ENCODE measurements at places on chromosomes 5 and 9.
A peak's percentile ranks its signal among the peaks of the same experiment; 100 is the strongest.

DNA sequence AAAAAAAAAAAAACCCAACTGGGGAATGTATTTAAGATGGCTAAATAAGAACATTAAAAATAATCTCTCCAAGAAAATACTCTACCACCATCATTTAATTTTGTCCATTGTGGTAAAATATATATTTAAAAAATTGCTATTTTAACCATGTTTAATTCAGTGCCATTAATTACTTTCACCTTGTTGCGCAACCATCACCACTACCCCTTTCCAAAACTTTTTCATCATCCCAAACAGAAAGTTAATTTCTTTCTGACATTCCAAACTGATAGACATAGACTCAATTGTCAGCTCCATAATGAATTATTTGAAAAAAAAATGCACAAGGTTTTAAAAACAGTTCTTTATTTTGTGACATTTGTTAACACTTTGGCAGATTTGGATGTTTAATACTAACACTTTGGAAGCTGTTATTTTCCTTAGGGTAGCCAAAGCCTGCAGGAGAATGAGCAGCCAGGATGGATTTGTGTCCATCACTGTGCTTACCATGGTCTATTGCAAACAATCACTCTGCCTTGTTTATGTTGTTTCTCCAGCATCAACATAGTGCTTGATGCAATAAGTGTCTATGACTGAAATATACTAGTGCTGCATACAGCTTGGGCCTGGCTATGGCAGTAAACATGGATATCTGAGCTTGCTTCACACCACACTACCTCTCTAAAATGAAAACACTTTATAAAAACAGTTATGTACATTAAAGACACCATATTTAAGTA lies 62.7 kb downstream of the HAPLN1 start:
- DNase-seq, result no peak

DNA sequence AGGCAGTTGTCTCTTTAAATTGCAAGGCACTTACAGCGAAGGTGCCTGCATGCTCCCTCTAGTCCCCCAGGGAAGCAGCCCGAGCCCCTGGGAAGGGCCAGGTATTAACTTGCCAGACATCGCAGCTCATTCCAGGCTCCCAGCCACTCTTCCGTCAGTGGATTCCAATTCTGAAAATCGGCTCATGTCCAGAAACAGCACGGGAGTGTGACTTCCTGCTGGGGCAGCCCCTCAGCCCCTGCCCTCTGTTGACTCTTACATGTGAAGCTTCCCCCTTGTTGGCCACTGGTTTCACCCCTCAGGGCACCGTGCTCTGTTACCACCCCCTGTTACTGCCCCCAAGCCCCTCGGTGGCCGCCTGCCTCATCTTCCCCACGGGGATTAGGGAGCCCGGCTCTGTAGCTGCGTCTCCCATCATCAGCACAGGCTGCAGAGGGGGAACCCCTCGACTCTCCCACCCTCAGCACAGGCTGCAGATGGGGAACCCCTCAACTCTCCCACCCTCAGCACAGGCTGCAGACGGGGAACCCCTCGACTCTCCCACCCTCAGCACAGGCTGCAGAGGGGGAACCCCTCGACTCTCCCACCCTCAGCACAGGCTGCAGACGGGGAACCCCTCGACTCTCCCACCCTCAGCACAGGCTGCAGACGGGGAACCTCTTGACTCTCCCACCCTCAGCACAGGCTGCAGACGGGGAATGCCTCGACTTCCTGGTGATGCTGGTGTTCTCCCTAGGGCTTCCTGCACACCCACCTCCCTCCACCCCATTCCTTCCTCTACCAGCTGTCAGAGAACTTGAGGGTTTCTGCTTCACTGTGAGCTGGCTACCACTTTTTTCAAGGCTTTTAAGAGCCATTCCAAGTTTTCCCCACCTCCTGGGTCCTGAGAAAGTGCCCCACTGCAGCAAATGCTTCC lies 11.1 kb upstream of the CACNA1B start:
- no peak for DNase-seq

DNA sequence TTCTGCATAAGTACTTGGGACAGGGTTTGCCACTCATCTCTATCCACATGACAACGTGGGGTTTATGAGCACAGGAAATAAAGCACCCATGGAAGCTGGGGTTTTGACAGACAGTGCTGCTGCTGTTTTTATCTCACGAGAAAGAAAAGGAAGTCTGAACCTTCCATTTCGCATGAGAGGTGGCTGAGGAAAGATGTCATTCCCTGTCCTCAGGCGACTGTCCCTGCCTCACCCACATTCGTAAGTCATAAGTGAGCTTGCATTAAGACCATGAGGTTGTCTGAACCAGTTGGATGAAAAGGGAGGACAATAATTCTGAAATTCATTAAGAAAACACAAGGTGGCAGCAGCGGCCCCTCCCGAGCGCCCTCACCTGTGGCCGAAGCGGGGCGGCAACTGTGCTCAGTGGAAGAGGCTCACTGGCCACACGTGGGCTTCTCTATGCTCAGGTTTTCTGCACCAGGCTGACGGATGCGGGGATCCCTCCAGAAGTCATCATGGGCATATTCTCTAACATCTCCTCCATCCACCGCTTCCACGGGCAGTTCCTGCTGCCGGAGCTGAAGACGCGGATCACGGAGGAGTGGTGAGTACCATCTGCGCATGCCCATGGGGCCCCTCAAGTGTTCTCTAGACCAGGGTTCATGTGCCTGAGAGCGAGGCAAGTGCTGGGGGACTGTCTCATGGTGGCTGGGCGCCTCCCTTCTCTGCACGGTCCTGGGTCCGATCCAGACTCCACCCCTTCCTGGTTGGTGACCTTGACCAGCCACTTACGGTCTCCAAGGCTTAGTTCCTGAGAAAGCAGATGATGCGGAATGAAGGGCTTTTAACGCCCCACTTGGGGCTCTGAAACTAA lies 54.7 kb upstream of the SUSD3 start:
- peak; percentile 20 for DNase-seq

DNA sequence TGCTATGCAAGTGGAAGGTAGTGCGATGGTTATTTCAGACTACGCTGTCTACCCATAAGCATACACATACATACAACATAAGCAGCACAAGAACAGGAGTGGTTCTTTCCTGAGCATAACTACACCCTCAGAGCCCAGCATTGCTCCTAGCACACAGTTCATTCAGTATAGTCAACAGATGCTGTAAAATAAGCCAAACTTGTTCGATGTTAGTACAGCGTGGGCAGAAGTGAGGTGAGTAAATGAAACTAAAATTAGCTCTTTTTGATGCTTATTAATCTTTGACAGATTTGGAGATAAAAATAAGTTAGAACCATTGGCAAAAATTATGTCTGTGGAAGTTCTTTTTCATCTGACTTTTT lies 47.8 kb downstream of the S1PR3 start:
- DNase-seq, result no peak

DNA sequence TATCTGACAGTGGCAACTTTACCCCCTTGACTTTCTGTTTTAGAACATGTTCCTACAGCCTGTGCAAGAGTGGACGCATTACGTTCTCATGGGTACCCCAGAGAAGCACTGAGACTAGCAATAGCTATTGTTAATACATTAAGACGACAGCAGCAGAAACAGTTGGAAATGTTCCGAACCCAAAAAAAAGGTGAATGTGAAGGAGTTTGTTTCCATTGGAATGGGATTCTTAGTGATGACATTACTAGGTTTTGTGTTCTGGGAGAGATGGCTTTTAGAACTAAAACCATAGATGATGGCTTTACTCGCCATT lies 194.1 kb downstream of the ZSWIM6 start:
- no peak for DNase-seq

- DNase-seq, result no peak
Observed at GRCh38 chr5:136190091-136190720, 2.8 kb downstream of the SMIM32 start.

- no peak for DNase-seq
Observed at GRCh38 chr9:76223749-76224340, 170.4 kb downstream of the RFK start.

DNA sequence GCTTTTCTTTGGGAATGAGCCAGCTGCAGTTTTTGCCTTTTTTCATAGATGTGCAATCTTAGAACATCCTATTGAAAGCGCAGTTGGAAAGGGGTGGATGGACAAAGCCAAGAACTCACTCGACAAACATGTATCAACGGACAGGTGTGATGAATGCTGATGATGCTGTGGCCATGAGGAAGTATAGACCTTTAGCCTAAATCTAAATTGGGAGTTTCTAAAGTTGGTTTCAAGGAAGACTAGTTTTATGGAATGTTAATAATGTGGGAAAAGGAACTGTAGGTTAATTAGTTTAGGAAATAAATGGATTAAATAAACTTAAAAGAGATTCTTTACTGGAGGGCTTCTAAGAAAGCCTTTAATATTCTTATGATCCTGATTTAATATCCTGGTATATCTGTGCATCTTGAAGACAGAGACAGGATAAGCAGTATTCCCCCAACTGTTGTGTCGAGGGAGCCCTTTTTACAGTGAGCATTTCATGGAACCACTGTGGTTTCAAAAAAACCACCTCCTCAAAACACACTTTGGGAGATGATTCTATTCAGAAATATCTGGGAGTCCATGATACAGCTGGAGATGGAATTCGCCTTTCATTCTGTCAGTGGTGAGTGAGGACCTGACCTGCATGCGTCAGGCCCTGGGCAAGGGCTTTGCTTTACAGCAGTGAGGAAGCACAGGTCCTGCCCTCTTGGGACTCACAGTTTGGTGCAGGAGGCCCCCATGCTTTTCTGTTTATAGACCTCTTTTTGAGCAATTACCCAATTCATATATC lies 82.6 kb downstream of the AOPEP start:
- no peak for DNase-seq

DNA sequence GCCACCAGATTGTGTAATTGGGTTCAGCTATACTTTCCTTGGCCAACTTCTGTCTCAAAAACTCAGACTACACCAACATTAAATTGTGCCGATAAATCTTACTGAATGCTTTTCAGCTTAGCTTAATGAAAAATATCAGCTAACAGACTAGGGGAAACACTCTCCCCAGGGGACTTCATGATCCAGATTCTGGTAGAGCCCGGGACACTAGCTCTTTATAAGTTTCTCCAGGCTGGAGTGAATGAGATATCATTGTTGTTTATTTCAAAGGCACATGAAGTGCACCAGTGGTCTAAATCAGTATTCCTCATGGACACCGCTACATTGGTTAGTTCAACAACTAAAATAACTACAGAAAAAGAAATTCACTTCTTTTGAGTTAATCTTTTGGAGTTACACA lies 10.5 kb upstream of the LHFPL2 start:
- DNase-seq, result no peak

GRCh38 chr9:21696411-21696871 lies 106.0 kb upstream of the MTAP start:
- no peak for DNase-seq

DNA sequence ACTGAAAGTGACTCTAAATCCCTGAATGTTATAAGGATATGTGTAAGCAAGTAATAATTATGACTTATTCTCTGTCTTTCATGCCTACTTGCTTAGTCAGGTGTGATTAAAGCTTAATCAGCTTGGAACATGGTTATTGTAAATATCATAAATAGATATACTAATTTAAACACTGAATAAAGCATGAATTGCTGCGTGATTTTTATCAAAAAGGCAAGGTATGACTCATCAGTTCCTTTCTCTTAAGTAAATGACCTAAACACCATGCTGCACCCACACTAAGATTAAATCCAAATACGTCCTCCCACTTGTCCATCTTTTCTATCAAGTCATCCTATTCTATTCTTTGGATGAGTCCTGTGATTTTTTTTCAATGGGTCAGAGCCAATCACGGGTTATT lies 124.6 kb upstream of the MTAP start:
- no peak for DNase-seq

- DNase-seq, result no peak
Observed at GRCh38 chr9:127129718-127130085, 7.3 kb upstream of the ANGPTL2 start.

GRCh38 chr5:74556631-74557595 lies 83.6 kb downstream of the ENC1 start:
- no peak for DNase-seq

- no peak for DNase-seq
Observed at GRCh38 chr9:124480621-124480981, 26.6 kb downstream of the NR5A1 start.

DNA sequence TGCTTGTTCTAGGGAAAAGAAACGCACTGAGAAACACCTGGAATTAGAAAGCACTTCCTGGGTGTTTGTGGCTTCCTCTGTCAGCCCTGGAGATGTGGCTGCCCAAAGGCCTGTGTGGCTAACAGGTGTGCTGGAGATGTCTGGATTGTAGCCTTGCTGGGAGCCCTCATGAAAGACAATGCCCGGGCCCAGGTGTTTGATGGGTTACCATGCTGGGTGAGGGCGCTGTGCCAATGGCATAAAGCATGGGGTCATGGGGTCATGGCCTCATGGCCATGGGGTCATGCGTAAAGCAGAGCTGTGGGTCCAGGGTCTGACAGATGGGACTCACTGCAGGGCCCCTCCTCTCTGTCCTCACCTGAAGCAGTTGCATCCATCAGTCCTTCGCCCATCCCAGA lies 21.6 kb downstream of the ANKRD33B start:
- DNase-seq, result no peak

- no peak for DNase-seq
Observed at GRCh38 chr5:36040651-36041536, 25.8 kb downstream of the UGT3A2 start.

DNA sequence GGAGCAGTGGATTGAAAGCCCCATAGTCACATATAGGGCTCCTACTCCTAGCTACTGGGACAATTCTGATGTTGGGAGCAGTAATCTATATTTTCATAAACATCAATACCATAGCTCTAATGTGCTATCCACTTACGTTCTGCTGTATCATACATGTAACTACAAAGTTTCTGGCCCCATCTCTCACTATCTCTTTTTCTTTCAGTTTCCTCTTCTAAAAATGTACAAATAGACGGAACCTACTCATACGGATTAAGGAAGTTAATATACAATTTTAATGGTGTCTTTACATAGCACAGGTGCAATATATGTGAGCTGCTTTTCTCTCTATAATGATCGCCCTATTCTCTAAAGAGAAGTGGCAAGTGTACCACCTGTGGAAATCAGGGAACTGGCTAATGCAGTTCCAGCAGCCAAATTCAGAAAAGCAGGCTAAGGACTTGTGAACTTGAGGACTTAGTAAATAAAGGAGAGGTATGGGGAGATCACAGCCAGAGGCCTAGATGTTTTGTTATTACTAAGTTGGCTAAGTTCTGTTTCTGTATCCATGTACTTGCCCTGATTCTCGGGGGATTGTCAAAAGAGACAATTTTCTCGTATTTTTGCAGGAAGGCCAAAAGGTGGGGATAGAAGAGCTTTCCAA lies 1021.9 kb downstream of the CDH12 start:
- no peak for DNase-seq

- no peak for DNase-seq
Observed at GRCh38 chr5:106780355-106780754, 890.4 kb downstream of the EFNA5 start.

- no peak for DNase-seq
Observed at GRCh38 chr9:134666831-134667230, 25.2 kb downstream of the COL5A1 start.

GRCh38 chr5:820245-820644 lies 30.5 kb downstream of the ZDHHC11 start:
- no peak for DNase-seq

GRCh38 chr9:113540466-113540865 lies 76.9 kb downstream of the RGS3 start:
- no peak for DNase-seq

- no peak for DNase-seq
Observed at GRCh38 chr9:125376261-125377226, 114.9 kb downstream of the GAPVD1 start.

- no peak for DNase-seq
Observed at GRCh38 chr9:26244661-26245451, 566.6 kb upstream of the TUSC1 start.

- no peak for DNase-seq
Observed at GRCh38 chr5:33409435-33410170, 31.2 kb upstream of the TARS1 start.

- no peak for DNase-seq
Observed at GRCh38 chr5:66553916-66554575, 42.1 kb upstream of the MAST4 start.

- DNase-seq, result no peak
Observed at GRCh38 chr5:4361753-4362152, 766.1 kb downstream of the IRX1 start.
